Lung (tissue), 17 donors: ENCODE measurements at places on chromosomes 5 and 9.

DNA sequence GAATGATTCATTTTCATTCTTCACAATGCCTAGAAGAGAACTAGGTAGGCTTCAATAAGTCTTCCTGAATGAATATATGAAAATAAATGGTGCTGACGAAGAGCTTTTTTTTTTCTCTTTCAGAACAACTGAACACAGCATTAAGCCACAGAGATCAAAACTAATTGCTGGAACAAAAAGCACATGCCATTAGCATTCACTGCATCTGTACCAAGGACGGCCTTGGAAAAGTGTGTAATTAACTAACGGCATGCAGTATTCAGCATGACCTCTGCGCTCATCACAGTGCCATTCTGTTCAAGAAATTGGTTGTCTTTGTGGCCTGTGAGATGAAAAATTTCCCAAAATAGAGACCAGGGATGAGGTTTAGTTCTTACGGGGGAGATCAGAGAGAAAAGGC, 99.3 kb downstream of the NUDT12 start:
- H3K36me3 ChIP-seq, result no peaks in the 10 kb centered on the region
- DNase-seq, result no peak
- no peaks in the 10 kb centered on the region for H3K27me3 ChIP-seq
- no peaks in the 10 kb centered on the region for H3K4me1 ChIP-seq
- no peak overlapping the region for H3K4me3 ChIP-seq

DNA sequence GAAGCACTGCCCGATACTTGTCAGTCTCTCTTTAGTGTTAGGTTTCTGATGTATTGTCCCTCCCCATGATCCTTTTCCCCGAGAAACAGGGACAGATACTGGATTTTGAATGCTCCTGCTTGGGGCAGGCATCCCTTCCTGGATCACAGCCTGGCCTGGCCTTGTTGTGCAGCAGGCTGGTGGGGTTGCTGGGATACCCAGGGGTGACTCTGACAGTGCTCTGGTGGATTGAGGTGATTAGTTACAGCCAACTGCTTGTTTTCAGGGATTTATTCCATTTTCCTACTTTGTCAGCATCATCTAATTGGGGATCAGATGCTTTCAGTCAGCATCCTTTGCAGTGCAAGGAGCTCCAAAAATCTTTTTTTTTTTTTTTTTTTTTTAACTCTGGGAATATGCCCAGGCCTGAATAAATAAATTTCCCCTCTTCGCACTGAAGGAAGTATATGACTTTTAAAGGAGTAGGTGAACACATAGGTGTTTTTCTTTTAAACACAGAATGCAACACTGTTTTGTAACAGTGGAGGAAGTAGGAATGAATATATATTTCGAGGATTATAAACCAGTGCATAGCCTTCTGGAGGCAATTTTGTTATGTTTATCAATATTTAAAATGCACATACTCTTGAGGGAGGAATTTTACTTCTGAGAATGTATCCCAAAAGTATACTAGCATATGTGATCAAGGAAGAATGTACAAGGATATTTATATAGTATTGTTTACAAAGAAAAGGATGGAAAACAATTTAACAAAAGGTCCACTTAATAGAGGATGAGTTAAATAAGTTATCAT, 127.3 kb upstream of the ELL2 start:
- H3K27ac ChIP-seq, result no peak overlapping the region
- no peak overlapping the region for H3K4me3 ChIP-seq
- no peaks in the 10 kb centered on the region for H3K4me1 ChIP-seq
- no peaks in the 10 kb centered on the region for H3K27me3 ChIP-seq
- H3K36me3 ChIP-seq, result no peaks in the 10 kb centered on the region

DNA sequence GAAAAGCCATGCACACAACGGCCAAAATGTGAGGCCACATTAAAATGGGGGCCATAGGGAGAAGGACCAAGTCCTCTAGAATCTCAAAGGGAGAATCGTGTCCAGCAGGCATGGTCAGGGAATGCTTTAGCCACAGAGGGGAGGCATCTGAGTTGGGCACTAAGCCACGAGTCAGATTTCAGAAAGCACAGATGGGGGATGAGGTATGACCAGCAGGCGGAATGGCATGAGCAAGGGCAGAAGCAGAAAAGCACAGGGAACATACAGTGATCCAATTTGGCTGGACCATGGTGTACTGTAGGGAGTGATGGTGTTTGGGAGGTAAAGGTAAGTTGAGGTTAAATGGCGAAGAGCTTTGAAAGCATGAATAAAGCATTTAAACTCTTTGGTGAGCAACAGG, 214.6 kb downstream of the TLE1 start:
- H3K4me3 ChIP-seq, result no peak overlapping the region
- no peaks in the 10 kb centered on the region for H3K36me3 ChIP-seq
- no peak for DNase-seq
- H3K27me3 ChIP-seq, result no peaks in the 10 kb centered on the region
- H3K27ac ChIP-seq, result no peak overlapping the region

GRCh38 chr5:119313197-119313596, 42.6 kb upstream of the TNFAIP8 start:
- no peaks in the 10 kb centered on the region for H3K27me3 ChIP-seq
- DNase-seq, result peak; percentile 67
- H3K36me3 ChIP-seq, result no peaks in the 10 kb centered on the region

- H3K36me3 ChIP-seq, result no peaks in the 10 kb centered on the region
- no peak overlapping the region for H3K27ac ChIP-seq
- no peaks in the 10 kb centered on the region for H3K27me3 ChIP-seq
- no peaks in the 10 kb centered on the region for H3K4me1 ChIP-seq
Observed at GRCh38 chr5:57277085-57277484, 103.2 kb downstream of the GPBP1 start.

DNA sequence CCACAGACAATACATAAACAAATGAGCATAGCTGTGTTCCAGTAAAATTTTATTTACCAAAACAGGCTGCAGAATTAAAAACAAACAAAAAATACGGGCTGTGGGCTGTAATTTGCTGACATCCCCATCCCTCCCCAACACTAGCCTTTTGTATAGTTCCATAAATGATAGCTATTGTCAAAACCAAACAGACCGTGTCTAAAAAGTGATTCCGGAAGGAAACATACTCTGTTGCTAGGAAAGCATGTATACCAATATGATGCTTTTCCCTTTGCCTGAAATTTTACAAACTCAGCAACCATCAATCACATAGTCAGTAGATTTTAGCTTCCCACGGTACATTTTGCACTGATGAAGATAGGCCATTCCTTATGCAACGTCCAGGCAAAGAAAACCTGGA, 80.0 kb downstream of the TMEM215 start:
- H3K36me3 ChIP-seq, result no peaks in the 10 kb centered on the region
- no peaks in the 10 kb centered on the region for H3K4me1 ChIP-seq
- H3K27ac ChIP-seq, result no peak overlapping the region
- H3K27me3 ChIP-seq, result no peaks in the 10 kb centered on the region
- no peak overlapping the region for H3K4me3 ChIP-seq

- DNase-seq, result no peak
- H3K4me1 ChIP-seq, result no peaks in the 10 kb centered on the region
- H3K4me3 ChIP-seq, result no peak overlapping the region
- H3K27me3 ChIP-seq, result no peaks in the 10 kb centered on the region
Observed at GRCh38 chr9:134047868-134048581, 19.8 kb downstream of the BRD3 start.

DNA sequence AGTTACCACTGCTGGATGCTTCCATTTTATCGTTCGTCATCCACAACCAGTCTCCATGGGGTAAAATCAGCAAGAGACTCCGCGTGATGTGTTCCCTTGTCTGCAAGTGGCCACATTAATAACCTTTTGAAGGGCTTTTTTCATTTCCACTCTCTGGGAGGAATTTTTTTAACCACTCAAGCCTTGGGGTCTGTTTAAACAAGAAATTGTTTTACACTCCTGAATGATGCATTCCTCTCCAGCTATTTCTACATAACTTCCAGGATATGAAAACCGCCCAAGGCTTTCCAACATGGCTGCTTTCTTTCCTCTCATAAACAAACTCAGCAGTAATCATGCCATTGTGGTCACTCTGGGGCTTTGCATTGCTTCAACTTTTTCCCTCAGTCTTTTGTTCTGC, 217.2 kb upstream of the DAPK1 start:
- H3K27me3 ChIP-seq, result no peaks in the 10 kb centered on the region
- H3K4me3 ChIP-seq, result no peak overlapping the region
- H3K36me3 ChIP-seq, result no peaks in the 10 kb centered on the region
- no peak overlapping the region for H3K27ac ChIP-seq

DNA sequence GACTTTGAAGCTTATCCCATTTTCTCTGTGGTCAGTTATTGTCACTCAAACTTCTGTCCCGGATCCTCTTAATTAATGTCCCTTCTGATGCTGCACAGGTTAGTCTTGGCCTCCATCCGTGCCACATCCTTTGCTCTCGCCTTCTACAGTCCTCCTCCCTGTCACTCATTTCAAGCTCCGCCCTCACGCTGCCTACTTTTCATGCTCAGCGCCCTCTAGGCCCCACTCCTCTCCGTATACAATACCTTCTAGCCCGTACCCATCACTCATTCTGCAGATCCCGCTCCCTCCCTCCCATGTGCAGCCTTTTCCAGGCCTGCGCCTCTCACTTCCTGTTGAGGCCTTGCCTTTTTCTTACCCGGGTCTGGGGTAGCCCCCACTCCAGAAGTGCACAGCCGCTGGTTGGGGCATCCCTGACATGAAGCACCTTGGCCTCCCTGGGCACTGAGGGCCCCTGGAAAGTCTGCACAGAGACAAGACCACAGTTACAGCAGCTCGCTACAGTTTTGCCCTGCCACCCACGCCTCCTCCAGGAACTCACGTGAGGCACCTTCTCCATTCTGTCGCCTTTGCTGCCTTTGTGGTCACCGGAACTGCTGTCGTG, 88.5 kb upstream of the SLC25A48 start:
- DNase-seq, result no peak
- H3K27me3 ChIP-seq, result no peaks in the 10 kb centered on the region
- H3K4me3 ChIP-seq, result no peak overlapping the region
- no peak overlapping the region for H3K27ac ChIP-seq
- H3K36me3 ChIP-seq, result no peaks in the 10 kb centered on the region
- H3K4me1 ChIP-seq, result peaks cover 11% of the 10 kb centered on the region

DNA sequence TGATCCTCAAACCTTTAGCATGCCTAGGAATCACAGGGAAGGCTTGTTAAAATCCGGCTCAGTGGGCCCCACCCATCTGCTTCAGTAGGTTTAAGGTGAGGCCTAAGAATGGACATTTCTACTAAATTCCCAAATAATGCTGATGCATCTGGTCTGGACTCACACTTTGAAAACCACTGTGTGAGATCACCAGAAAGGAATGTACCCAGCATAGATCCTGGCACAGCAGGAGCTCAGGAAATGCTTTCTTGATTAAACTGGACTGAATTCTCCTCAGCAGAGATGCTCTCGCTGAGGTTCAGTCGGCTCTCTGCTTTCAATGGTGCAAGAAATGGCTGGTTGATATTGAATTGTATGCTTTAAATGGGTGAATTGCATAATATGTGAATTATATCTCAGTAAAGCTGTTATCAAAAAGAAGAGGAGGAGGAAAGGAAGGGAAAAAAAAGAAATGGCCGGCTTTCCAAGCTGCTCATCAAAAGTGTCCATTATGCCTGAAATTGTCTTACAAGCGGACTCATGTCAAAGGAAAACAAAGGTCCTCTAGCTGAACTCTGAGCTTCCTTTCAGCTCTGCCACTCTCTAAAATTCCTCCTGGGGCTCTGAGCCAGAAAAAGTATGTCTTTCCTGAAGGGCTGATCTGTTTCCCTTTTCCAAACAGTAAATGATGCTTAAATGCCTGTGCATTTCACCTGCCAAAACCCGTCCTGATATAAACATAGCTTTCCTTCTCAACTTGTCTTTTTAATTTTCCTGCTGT, 77.6 kb upstream of the SAP30L start:
- no peak overlapping the region for H3K4me3 ChIP-seq
- no peaks in the 10 kb centered on the region for H3K27me3 ChIP-seq
- DNase-seq, result peak; percentile 40
- H3K36me3 ChIP-seq, result peaks cover 2% of the 10 kb centered on the region
- peaks cover 12% of the 10 kb centered on the region for H3K4me1 ChIP-seq

DNA sequence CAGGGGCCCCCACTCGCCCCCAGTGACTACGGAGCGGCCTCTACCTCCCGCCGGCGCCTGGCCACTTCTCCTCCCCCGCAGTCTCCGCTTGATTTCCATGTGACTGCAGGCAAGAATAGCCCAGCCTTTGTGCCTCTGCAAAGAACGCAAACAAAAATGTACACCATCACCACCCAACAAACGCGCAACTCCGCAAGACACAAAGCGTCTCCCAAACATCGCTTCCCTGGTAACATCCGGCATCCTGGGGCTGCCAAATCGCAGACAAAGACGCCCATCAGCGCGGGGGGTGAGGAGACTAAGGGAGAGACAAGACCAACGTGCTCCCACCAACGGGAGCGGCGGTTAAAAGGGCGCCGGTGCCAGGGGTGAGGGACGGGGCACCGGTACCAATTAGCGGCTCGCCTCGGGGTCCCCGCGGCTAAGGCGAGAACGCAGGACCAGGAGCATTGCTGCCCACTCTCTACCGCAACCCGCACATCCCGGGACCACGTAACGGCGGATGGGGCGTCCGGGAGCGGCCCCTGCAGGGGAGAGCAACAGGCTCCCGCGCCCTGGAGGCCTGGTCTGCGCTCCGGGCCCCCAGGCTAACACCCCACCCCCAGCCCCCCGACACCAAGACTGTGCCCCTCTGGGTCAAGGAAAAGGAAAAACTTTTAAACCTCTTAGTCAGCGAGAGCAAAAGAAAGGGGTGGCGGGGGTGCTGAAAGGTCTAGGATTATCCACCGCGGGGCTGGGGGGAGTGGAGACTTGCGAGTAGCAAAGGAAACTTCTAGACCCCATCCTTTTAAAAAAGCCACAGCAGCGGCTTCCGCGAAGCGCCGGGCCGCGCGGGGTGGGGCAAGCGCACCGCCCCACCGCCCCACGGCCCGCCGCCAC, 885 bp downstream of the MPDZ start:
- peak; percentile 90 for DNase-seq
- no peaks in the 10 kb centered on the region for H3K36me3 ChIP-seq
- H3K4me3 ChIP-seq, result peak overlapping the region; percentile 73
- H3K27me3 ChIP-seq, result no peaks in the 10 kb centered on the region

DNA sequence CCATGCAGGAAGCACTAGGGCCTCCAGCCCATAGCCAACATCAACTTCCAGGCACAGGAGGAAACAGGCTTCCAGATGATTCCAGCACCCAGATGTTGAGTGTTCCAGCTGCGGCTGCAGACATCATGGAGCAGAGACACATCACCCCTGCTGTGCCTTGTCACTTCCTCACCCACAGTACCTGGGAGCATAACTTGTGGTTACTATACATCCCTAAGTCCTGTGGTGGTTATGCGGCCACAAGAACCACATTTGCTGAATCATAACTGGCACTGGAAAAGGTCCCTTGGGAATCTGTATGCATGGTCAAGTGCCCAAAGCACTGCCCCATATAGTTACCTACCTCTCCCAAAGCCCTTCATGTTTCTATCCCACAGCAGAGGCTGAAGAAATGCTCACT, 56.6 kb downstream of the WHRN start:
- no peaks in the 10 kb centered on the region for H3K27me3 ChIP-seq
- no peak for DNase-seq
- H3K4me1 ChIP-seq, result no peaks in the 10 kb centered on the region
- H3K4me3 ChIP-seq, result no peak overlapping the region

DNA sequence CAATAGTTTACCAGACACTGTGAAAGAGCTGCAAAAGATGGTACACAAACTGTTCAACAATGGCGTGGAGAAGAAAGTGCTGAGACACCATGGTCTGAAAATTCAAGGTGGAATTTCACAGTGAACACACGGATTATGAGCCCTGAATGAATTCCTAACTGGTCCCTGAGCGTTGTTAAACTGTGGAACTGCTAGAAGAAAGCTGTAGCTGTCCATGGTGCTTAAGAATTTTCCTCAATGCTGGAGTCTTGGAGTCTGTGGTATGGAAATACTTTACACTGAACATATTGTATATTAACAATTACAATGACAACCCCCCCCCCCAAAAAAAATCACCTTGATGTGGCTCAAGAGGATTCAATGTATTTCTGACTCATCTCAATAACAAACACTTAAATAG, 68.5 kb downstream of the SLC24A2 start:
- no peaks in the 10 kb centered on the region for H3K27me3 ChIP-seq
- DNase-seq, result no peak
- H3K27ac ChIP-seq, result no peak overlapping the region
